Stimulated activated CD4-positive, alpha-beta T cell treated with anti-CD3 and anti-CD28 coated beads, Interleukin-1b, Interleukin-23, amount 100 ng/mL, for 1 hour (primary cell): ENCODE measurements at places on chromosomes 4 and X.

DNA sequence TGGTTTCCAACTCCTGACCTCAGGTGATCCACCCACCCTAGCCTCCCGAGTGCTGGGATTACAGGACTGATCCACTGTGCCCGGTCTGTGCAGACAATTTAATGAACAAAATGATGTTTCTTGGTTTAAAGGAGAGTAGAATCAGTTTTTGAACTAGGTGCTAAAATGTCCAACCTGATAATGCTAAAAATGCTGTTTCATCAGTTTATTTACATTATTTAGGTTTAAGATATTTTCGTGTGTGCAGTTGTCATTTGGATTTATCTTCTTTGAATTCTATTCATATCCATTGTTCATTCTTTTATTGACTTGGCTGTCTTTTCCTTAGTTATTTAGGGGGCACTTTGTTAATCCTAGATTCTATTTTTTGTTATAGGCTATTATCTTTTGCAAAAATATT lies 18.0 kb upstream of the GABRB1 start:
- no peak for DNase-seq

GRCh38 chrX:134186362-134187121 lies 50.4 kb upstream of the CCDC160 start:
- peak; percentile 0 for DNase-seq

GRCh38 chr4:147326591-147326990 lies 154.3 kb upstream of the EDNRA start:
- no peak for DNase-seq

- no peak for DNase-seq
Measured at GRCh38 chrX:13520936-13521335, 48.5 kb upstream of the EGFL6 start.

DNA sequence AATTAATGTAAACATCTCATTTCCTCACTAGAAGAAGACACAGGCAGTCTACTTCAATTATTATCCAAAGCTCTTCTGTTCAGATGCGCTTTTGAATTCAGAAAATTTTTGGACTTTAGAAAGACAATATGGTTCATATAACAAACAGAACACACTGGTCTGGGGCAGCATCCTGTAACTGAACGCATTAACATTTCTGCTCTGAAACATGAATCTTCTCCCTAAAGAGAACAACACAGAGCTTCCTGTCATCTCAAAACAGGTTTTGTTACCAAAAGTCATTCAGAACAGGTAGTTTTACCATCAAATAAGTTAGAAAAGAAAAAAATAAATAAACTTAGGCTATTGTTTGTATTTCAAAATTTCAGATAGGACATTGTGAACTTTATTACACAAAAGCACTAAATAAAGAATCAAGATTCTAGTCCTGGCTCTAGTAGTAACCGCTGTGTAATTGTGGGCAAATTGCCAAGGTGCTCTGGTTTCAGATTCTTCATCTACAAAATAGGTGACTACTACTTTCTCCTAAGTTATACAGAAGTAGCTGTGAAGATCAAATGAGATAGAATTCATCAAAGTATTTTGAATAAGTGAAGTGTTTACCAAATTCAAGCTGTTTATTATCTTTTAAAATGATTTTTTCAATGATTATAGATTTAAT lies 252.3 kb upstream of the RASGEF1B start:
- no peak for DNase-seq

DNA sequence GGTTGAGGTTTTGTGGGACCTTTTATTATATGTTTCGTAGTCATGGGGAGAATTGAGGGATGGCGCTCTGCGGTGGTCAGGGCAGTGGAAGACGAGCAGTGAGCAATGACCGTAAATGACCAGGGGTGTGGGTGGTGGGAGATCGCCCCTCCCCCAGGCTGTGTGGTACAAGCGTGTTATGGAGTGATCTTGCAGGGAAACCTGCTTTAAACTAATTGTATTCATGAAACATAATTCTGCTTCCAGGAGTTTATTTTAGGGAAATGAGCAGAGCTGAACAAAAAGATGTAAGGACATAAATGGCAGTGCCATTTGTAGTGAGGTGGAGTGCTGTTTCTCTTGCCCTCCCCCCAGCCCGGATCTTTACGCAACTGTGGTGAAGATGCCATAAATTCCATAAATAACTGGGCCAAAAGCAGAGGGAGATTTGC lies 20.2 kb downstream of the GYG2 start:
- DNase-seq, result no peak

- DNase-seq, result no peak
Measured at GRCh38 chr4:74474345-74475090, 29.6 kb downstream of the AREG start.

DNA sequence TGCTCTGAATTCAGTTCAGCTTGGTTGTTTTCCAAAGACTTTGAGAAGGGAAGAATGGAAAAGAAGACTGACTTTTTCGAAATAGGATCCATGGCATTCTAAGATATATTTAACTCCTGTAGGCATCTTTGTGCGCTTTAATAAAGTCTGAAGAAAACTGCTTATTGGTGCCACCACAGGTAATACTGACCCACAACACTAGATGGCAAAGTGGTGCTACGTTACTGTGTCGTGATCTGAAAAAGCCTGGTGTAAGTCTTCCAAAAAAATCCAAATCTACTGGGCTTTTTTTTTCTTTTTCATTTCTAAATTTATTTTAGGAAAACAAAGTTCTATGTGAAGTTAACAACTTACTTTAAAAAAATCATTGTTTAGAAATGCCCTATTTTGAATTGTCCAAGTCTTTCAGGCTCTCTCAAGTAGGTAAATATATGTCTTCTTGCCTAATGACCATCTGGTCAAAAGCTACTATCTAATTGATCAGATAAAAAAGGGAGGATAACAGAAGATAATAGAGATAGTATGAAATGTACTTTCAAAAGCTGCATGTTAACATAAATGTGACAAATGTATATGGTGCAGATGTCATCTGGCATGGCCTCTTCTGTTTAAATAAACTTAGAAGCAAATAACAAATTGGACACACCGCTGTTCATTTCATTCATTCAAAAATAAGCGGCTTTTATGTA lies 47.0 kb upstream of the MID1IP1 start:
- no peak for DNase-seq

DNA sequence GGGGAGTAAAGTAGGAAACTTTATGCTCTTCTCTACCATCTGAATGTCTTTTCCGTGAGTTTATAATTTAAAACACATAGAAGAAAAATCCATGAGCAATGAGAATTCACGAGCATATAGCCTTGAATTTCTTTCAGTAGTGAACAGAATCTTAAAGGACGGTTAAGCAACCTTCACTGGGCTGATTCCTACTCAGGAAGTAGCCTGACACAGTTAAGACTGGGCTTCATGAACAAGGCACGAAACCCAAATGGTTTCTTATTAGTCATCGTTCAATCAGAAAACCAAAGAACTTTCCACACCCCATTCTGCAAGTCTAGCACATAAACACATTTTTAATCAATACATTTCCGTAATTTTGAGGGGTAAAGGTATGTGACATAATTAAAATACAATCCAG lies 95.8 kb downstream of the SH3KBP1 start:
- no peak for DNase-seq

- DNase-seq, result no peak
Measured at GRCh38 chrX:7045238-7045955, 102.1 kb upstream of the STS start.

DNA sequence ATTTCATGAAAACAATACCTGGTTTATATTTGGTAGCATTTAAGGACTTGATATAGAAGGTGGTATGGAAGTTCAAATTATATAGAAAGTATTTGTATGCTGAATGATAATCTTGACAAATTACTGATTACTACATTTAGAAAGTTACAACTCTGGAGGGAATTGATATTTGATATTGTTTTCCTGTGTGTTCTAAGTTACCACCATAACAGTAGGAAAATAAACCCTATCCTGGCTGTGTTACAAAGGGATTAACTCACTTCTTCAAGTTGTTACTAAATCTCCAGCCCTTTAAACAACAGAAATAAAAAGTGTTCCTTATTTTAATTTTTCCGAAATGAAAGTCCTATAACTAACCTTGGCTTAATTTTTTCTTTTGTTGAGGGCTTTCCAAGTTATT lies 36.6 kb downstream of the FHL1 start:
- no peak for DNase-seq

DNA sequence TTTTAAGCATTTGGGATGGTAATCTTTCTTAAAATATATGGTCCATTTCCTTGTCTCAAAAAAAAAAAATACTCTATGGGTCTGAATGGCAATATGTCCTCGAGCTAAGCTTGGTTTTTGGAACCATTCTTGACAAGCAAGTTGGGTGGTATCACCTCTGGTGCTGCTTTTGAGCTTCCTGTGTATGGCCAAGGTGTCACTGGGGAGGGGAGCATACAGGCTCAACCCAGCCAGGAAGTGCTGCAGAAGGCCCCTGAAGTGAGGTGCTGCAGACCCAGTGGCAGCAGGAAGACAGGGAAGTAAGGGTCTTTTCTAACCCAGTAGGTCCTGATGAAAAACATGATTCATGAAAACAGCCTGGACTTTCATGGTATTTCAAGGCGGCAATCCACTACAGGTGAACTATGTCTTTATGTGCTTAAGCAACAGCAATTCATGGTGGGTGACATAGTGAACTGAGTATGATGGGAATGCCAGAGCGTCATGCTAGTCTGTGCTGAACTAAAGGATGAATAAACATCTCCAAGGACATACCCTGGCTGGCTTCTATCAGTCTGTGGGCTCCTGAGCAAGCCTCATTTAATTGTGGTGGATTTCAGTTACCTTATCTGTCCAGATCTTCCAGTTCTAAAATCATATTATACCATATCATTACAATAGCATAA lies 15.1 kb downstream of the TRAPPC2 start:
- no peak for DNase-seq

- DNase-seq, result no peak
Measured at GRCh38 chrX:100649550-100650356, 5.8 kb downstream of the SRPX2 start.

DNA sequence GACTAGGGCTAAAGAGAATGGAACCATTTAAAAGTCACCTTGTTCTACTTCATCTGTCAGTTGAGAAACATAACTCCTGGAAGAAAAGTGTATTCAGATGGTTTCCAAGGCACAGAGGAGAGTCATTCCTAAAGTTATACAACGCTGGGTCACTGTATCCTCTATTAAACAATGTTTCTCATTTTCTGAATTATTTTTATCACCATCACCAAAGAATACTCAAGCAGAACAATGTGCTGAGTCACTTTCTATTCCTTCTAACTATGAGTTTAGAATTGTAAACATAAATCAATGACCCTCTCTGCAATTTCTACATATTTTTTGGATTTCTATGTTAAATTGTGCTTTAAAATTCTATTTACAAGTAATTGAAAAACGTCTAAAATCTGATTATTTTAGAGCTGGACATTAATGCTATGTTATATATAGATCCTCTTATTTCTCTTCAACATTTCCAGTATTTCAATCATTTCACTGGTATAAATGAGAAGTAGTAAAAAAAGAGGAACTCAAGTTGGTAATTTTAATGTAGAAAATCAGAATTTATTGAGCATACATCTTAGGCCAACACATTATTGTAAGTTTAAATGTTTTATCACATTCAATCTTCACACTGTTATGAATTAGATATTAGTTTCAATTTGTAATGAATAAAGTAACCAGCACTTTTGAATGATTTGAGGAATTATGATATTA lies 7.5 kb downstream of the DTHD1 start:
- DNase-seq, result no peak

DNA sequence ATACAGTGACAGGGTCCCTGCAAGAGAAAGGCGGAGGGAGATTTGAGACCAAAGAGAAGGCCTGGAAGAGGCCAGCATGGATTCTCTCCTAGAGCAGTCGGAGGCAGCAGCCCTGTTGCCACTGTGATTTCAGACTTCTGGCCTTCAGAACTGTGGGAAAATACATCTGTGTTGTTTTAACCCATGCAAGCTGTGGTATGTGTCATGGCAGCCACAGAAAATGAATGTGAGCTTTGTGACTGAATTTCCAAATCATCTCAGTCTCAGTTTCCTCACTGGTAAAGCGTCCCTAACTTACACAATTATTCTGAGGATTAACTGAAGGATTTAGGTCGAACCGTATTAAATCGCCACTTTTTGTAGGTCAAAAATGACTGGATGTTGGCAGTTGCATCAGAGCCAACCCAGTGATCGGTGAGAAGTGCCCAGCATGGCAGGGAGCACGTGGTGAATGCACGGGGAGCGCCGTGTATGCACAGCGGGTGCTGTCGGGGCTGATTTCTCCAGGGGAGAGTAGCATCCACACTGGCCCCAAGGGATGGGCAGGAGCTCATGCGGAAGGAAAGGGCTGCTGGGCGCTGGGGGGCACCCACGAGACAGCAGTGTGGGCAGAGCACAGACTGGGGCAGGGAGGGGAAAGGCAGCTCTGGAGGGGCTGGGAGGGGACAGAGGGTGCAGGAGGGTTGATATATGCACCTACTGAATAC lies 23.8 kb upstream of the NSG1 start:
- no peak for DNase-seq

DNA sequence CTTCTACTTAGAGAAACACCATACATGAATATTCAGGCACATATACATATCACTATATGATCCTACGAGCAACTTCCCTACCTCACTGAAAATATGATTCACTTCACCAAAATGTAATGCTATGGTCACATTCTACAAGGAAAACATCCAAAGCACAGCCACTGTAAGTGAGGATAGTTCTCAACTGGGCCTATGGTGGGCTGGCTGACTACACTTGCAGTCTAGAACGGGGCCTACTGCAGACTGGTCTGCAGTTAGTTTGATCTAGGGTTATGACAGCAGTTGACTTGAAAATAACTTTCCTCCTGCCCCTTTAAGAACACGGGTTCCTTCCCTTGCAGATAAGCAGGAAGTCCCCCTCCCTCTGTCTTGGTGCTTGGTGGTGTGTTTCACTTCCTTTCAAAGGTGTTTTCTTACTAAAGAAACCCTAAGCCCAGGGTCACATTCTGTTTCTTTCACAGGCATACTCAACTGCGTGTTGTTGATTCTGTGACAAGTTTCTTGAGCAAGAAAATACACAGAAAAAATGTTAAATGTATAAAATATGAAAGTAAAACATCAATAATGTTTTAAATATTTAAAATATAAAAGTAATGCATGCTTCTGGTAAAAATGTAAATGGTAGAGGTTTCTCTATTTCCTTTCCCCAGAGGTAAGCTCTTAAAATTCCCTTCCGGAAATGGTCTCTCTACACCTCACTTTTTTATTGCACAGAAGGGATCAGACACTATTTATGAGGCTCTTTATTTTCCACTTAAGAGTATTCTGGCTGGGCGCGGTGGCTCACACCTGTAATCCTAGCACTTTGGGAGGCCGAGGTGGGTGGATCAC lies 18.0 kb upstream of the TMSB4X start:
- DNase-seq, result no peak

- no peak for DNase-seq
Measured at GRCh38 chrX:19924285-19924684, 36.9 kb upstream of the SH3KBP1 start.

DNA sequence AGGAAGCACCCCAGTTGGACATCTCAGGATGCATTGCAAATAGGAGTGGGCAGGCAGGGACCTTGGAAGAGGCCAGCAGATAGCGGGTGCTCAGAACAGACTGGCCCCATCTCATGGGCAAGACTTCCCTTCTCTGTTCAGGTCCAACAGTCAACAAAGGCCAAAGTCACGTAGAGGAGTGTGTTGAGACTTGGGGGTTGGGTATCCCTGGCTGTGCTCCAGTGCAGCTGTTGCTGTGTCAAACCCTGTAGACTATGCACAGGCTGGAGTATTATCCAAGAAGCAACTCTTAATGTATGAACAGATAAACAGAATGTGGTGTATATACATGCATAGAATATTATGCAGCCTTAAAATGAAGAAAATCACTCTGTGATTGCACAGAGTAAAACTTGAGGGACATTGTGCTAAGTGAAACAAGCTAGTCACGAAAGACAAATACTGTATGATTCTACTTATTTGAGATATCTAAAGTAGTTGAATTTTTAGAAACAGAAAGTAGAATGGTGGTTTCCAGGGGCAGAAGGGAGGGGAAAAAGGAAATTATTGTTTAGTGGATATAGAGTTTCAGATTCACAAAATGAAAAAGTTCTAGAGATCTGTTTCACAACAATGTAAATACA lies 192.1 kb upstream of the LCORL start:
- no peak for DNase-seq
